ENCODE measurements at places on chromosomes 12 and 14.

GRCh38 chr12:64450711-64451486 is 1.0 kb upstream of the TBK1 start:
- peak; percentile 28 for DNase-seq

GRCh38 chr12:58976146-58976545 is 55.8 kb upstream of the LRIG3 start:
- no peak for DNase-seq

DNA sequence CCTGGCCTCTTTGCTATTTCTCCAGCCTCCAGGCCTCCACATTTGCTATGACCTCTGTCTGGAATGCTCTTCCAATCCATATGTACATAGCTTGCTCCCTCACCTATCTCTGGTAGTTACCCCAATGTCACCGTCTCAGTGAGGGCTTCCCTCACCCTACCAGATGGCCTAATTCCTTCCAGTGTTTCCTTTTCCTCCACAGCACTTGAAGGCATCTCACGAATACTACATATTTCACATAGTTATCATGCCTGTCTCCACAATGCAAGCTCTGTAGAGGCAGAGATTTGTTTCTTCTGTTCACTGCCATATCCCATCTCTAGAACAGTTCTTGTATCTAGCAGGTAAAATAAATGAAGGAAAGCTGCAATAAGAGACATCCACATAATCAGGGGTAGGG is 21.3 kb upstream of the HSP90B1 start:
- no peak for DNase-seq

GRCh38 chr12:51390457-51390856 is 749 bp downstream of the GALNT6 start:
- no peak for DNase-seq

Data from GM20000 (cell line).